ENCODE measurements at places on chromosomes 1 and 21.
A peak's percentile ranks its signal among the peaks of the same experiment; 100 is the strongest.

DNA sequence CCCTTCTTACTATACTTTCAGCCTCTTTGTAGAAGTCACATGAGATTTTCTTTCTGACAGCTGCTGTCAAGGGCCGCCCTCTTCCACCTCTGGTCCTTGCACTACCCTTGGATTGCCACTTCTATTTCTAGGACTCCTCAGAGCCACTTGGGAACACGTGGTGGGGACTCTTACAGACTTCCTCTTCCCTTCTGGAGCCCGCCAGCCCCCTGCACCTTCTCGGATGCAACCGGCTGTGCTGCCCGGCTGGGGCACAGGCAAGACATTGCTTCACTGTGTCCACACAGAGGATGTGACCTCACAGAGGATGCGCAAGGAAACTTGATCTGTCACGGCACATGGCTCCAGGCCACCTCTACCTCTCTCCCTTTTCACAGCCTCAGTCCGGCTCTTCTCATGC lies 2.4 kb upstream of the IKBKE start:
- no peak for DNase-seq

DNA sequence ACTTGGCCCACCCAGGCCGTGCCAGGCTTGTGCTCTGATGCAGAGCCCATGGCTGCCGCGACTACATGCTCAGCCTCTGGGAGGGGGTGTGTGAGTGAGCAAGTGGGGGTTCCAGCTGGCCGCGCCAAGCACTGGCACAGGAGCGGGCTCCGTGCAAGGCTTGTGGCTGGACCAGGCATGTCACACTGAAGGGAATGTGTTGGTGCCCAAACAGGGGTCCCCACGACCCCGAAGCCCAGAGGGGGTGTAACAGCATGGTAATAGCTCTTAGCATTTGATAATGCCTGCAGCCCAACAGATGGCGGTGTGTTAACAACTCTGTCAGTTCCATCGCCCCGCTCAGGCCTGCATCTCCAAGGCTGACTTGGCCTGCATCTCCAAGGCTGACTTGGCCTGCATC lies 38.3 kb upstream of the CD46 start:
- no peak for DNase-seq

GRCh38 chr1:45535988-45536766 lies 14.4 kb upstream of the AKR1A1 start:
- no peak for DNase-seq

DNA sequence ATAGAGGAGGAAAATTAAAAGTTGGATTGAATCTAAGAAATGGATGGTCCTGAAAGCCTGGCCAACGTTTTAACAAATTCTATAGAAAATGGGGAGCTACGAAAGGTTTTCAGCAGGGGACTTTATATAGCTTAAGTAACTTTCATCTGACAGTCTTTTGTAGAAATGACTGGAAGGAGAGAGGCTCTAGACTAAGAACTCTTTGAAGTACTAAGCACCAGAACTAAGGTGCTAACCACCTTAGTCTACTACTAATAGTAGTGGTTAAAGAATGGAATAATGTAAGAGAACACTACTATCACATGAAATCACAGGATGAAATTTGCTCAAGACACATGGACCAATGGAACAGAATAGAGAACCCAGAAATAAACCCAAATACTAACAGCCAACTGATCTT lies 126.1 kb downstream of the DENND1B start:
- DNase-seq, result no peak

- DNase-seq, result no peak
Observed at GRCh38 chr1:160130939-160131338, 15.4 kb downstream of the ATP1A2 start.

GRCh38 chr1:205315008-205315618 lies 6.4 kb downstream of the NUAK2 start:
- DNase-seq, result no peak

DNA sequence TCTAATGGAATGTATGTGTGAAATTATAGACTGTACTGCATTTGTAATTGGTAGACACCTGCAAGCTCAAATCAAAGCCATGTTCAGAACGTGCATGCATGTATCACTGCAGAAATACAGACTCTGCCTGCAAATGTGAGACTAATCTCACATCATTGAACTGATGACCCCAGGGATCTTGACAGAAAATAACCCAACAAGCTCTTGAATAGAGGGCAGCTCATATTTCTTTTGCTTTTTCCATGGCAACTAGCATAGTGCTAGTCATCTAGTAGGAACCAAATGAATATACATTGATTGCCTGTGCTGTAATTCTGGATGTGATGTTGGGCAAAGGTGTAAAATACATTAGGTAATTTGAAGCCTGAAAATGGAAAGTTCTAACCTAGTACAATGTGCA lies 62.4 kb downstream of the PTPRC start:
- DNase-seq, result no peak

GRCh38 chr1:1085171-1085841 lies 11.2 kb upstream of the RNF223 start:
- DNase-seq, result no peak

- DNase-seq, result no peak
Observed at GRCh38 chr1:111490220-111490619, 13.2 kb downstream of the ADORA3 start.

DNA sequence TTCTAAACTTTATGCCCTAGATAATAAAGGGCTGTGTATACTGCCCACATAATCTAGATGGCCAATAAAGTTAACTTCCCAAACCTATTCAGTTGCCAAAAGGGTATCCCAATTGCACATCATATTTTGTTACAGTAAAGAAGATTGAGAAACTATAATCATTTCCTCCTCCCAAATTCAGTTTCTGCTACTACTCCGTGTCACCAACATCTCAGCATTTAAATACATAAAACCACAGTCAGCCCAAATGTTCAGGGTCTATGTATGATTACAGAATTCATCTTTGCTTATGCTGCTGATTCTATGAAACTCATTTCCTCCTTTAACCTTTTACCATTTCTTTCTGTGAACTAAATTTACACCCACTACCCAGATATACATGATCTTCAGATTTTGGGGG lies 28.6 kb downstream of the NRIP1 start:
- no peak for DNase-seq

DNA sequence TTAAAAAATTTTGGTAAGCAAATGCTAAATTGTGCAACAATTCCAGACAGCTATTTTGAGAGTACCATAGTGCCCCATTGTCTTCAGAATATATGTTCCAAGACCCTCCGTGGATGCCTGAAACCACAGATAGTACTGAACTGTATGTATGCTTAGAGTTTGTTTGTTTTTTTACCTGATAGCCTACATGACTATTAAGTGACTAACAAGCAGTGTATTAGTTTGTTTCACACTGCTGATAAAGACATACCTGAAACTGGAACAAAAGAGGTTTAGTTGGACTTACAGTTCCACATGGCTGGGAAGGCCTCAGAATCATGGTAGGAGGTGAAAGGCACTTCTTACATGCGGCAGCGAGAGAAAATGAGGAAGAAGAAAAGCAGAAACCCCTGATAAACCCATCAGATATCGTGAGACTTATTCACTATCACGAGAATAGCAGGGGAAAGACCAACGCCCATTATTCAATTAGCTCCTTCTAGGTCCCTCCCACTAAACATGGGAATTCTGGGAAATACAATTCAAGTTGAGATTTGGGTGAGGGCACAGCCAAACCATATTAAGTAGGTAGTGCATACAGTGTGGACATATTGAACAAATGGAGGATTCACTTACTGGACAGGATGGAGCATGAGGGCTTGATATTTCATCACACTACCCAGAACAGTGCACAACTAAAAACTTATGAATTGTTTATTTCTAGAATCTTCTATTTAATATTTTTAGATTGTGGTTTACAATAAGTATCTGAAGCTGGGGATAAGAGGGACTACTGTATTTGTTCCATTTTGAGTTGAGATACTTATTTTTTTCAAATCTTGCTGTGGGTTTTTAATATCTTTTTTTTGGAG lies 78.5 kb downstream of the LHX9 start:
- no peak for DNase-seq

GRCh38 chr21:45053561-45054226 lies 20.7 kb upstream of the ADARB1 start:
- DNase-seq, result no peak

DNA sequence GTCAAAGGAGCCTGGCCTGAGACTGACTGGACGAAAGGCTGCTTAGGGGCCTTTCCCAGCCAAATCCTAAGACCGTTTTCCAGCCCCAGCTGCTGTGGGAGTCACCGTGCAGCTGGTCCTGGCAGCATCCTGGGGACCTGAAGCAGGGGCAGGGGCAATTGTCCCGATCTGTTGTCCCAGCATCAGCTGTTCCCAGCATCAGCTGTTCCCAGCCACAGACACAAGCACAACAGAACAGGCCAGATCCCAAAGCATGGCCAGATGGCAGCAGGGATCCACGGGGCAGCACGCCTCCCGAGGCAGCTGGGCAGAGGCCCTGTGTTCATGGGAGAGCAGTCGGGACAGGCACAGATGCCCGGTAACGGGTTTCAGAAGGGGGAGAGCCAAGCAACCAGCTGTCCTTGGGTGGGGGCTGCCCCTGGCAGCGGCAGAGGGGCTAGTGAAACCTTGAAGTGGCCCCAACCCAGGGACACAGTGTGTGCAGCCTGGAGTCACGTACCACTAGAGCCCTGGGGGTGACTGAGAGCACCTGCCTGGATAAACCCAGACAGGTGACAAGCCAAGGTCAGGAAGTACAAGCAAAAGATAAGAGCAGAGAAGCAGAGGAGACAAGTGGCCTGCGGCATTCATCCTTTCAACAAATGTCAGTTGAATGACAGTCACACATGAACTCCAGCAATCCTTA lies 13.3 kb downstream of the CELA2B start:
- no peak for DNase-seq

DNA sequence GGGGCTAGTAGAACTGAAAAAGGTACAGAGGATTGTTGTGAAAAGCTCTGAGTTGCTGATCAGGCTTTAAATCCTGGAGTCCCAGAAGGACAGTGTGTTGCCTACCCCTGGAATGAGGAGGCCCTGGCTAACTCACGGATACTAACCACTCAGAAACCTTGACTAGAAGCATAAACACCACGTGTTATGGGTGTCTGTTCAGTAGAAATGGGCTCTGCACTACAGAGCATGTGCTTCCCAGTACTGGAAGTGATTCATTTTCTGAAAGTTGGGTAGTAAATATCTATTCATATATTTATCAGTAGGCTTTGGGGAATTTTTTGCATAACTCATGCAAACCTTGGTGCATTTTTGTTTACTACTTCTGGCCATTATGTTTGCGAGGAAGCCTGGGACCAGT lies 15.1 kb upstream of the CLCA1 start:
- DNase-seq, result no peak

DNA sequence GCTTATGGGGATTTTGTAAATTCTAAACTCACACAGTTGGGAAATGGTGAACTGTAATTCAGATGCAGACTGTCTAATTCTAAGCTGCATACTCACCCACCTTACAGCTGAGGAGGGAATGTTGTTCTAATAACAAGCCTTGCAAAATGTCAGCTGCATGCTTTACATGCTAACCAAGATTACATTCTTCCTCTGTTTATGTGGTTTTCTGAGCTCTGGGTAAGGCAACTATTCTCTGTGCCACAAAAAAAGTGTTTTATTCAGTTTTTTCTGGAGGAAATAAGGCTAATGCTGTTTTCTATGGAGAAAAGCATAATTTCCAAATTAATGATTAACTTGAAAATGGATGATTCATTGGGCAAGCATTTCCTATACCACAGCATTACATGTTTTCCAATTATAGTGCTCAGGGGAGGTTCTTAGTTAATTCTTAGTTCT lies 64.9 kb downstream of the RGS13 start:
- DNase-seq, result peak; percentile 29

DNA sequence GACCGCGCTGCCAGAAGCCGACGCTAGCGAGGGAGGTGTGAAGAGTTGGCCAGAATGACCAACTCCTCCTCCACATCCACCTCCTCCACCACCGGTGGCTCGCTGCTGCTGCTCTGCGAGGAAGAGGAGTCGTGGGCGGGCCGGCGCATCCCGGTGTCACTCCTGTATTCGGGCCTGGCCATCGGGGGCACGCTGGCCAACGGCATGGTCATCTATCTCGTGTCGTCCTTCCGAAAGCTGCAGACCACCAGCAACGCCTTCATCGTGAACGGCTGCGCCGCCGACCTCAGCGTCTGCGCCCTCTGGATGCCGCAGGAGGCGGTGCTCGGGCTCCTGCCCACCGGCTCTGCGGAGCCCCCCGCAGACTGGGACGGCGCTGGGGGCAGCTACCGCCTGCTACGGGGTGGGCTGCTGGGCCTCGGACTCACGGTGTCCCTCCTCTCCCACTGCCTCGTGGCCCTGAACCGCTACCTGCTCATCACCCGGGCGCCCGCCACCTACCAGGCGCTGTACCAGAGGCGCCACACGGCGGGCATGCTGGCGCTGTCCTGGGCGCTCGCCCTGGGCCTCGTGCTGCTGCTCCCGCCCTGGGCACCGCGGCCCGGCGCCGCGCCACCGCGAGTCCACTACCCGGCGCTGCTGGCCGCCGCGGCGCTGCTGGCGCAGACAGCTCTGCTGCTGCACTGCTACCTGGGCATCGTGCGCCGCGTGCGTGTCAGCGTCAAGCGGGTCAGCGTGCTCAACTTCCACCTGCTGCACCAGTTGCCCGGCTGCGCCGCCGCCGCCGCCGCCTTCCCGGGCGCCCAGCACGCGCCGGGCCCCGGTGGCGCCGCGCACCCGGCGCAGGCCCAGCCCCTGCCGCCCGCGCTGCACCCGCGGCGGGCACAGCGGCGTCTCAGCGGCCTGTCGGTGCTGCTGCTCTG lies 1.2 kb downstream of the GPR88 start:
- DNase-seq, result no peak

GRCh38 chr1:20654104-20654690 lies 7.0 kb downstream of the DDOST start:
- DNase-seq, result no peak

DNA sequence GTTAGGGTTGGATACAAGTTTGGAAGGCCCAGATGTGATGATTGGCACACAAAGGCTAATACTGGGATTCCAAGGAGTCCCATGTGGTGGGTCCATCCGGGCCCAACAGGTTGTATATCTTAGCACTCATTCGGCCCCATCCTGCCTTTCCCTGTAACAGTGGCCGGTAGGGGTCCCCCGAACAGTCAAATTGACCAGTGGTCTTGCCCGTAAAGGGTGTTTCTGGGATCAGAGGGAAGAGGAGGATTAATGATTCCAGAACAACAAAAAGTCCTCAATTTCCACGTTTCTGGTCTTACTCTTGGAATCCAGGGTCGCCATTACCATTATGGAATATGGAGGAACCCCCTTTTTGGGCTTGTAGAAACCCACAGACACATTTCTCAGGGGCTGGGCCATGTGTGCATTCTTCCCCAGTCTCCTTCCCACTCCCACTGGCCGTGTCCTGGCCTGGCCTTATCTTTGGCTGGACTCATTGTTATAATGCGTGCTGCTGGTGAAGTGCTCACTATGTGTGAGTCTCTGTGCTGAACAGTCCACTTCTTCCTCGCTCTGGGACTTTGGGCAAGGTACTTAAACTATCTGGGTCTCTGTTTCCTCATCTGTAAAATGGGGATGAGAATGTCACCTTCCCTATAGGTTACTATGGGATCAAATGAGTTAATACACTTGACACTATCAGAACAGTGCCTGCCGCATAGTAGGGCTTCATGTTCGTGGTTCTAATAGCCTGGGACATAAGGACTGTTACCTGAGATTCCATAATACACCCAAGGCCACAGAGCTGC lies 161.8 kb downstream of the DYRK1A start:
- no peak for DNase-seq

GRCh38 chr1:51600965-51601364 lies 15.9 kb upstream of the OSBPL9 start:
- no peak for DNase-seq

- no peak for DNase-seq
Observed at GRCh38 chr1:192529811-192530210, 45.8 kb upstream of the RGS1 start.

Data from HFF-Myc (cell line).